ENCODE measurements at places on chromosomes 5 and 9. TPM values are rescaled to one million over a fixed set of nuclear protein-coding genes. Genes with fewer than 3 reads are reported as not detected.

GRCh38 chr5:74822288-74822687 lies 43.9 kb downstream of the FAM169A start:
- ATAC-seq: no peak

DNA sequence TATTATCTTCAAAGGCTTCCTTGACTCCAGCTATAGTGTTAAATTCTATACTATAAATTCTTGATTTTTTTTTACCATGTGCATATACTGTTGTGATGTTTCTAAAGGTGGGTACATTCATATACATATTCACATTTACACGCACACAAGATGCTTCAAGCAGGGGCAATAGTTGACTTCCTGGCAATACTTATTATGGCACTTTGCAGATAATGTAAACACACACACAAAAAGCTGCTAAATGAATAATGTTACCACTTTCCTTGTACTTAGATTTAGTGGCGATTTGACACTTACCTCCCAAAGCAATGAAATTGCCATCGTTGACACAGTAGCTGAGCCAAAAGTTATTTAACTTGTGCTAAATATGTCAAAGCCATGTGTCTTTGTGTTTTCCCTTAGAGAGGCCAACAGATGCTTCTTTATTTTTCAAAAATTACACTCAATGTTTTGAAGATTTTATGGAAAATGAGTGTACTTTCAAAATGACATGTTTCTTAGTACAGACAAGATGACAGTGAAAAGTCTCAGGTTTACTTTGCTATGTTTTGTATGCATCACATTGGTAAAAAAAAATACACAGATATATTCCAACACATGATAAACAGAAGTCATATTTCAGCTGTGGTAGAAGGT lies 12.2 kb upstream of the ERAP2 start:
- ATAC-seq: no peak

- no peak for ATAC-seq
Measured at GRCh38 chr5:27387535-27388073, 349.2 kb upstream of the CDH9 start.

DNA sequence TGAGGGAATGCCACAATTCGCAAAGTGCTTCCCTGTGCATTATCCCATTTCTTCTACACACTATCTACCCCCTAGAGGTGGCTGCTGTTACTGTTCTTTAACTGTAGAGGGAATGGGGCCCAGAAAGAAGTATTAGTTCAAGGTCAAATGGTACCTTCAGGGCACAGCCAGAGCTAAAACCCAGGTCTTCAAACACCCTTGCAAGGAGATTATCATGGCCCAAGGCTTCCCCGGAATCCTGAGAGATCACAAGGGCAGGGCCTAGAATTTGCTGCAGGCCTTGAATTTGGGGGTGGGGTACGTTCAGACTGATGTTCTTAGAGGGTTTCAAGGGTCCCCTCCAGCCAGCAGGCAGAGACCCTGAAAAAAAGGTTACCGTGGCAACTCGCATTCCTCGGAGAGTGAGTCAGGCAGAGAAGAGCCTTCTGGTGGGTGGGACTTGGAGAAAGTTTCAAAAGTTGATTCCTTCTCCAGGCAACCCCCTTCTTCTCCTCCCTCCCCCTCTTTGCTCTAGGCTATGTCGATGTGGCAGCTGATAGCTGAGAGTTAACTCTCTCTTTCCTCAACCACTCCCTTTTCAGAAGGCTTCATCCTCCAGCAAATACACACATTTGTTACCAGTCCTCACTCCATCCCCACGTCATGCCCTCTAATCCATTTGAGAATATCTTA lies 1.9 kb downstream of the SPARC start:
- ATAC-seq: peak; percentile 61

DNA sequence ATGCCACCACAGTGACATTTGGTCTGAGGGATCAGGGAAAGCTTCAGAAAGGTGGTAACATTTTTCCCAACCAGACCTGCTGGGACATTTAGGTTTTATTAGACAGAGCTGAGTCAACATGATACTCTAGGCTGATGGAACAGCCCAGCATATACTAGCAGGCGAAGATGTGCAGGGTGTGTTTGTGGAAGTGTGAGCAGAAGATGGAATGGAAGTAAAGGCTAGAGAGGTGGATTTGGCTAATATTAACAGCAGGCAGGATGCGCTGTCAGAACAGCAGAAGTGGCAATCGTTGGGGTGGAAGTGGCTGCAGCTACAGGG lies 340.6 kb downstream of the ASTN2 start:
- no peak for ATAC-seq

DNA sequence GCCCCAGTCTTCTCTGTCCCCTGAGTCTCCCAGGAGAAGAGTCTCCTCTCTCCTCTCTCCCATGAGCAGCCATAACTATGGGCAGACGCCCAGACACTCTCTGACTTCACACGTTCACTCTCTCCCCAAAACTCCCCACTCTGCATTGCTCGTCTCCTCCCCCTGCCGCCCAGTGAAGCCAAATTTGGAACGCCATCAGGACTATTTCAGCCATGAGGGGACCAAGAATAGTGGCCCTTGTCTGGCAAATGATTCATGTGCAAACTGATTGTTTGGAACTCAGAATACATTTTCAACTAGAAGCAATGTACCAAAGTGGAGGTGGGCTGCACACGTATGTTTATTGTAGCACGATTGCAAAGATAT lies 20.9 kb downstream of the CMBL start:
- ATAC-seq: no peak

GRCh38 chr9:128412120-128412790 lies 8.4 kb upstream of the CERCAM start:
- no peak for ATAC-seq

GRCh38 chr5:99911971-99912370 lies 623.2 kb upstream of the FAM174A start:
- no peak for ATAC-seq

DNA sequence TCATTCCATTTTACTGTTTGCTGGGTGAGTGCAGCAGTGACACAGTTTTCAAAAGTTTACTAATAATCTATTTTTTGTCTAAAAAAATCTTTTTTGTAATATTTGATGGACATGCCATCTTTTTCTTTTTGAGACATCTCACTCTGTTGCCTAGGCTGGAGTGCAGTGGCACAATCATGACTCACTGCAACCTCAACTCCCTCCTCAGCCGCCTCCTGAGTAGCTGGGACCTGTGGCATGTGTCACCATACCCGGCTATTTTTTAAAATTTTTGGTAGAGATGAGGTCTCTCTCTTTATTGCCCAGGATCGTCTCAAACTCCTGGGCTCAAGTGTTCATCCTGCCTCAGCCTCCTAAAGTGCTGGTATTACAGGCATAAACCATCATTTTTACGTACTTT lies 86.0 kb downstream of the KDM4C start:
- ATAC-seq: no peak

GRCh38 chr5:75320371-75320770 lies 16.6 kb upstream of the HMGCR start:
- ATAC-seq: no peak

DNA sequence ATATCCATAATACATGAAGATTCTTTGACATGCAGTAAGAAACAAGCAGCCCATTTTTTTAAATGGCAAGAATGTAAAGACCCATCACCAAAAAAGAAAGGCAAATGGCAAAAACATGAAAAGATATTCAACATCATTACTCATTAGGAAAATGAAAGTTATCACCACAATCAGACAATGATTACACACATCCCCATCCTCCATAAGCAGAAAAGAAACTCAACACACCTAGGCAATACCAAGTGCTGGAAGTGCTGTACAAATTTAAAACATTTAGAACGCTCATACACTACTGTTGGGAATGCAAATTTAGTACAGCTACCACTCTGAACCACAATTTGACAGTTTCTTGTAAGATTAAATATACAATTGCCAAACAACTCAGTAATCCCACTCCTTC lies 466.7 kb downstream of the ACTL7B start:
- no peak for ATAC-seq

- ATAC-seq: no peak
Measured at GRCh38 chr5:32713770-32714381, 2.8 kb downstream of the NPR3 start.

GRCh38 chr5:67426961-67427849 lies 230.6 kb upstream of the CD180 start:
- ATAC-seq: no peak

- ATAC-seq: no peak
Measured at GRCh38 chr9:2934883-2935282, 91.0 kb upstream of the PUM3 start.

- no peak for ATAC-seq
Measured at GRCh38 chr5:118506217-118506852, 482.0 kb downstream of the DTWD2 start.

GRCh38 chr5:37005252-37005651 lies 128.7 kb downstream of the NIPBL start:
- ATAC-seq: no peak

- no peak for ATAC-seq
Measured at GRCh38 chr9:17739736-17740135, 160.9 kb downstream of the SH3GL2 start.

The COL23A1 gene
- total RNA-seq: 3.4 TPM

The GABRA1 gene
- 3.1 TPM for total RNA-seq

The TMEM174 gene
- total RNA-seq: not detected

The RGS3 gene
- 69.5 TPM for total RNA-seq

The ELP1 gene
- 18.6 TPM for total RNA-seq

The CCDC180 gene
- total RNA-seq: 5.5 TPM

The F12 gene
- total RNA-seq: 0.89 TPM

The FOXD4L4 gene
- total RNA-seq: 0.23 TPM
